Cortex of kidney (tissue), 1 donor: ENCODE measurements at places on chromosomes 6 and 20.

GRCh38 chr6:168799067-168799466 is 358.1 kb downstream of the SMOC2 start:
- DNase-seq, result no peak

DNA sequence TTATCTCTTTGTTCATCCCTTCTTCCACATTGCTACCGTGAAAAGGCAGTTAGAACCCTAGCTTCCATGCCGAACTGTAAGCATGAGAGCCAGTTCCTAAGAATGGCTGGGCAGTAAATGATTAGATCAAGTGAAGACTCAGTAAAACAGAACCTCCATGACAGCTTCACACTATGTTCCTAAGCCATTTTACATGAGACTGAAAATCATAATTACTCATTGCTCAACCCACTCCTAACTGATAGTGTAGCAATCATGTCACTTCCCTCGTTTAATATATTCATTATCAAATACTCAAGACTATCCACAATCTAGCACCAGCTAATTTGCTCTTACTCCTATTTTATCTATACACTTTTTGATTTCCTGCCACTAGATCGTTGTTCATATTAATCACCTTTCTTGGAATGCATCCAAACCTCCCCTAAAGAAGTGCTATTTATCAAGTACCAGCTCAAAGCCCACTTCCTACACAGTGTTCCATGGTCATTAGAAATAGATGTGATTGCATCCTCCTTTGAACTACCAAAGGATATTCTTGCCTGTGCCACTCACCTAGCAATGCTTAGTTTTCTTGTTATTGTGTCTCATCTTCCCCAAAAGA is 6.0 kb downstream of the TMEM30A start:
- DNase-seq, result no peak

DNA sequence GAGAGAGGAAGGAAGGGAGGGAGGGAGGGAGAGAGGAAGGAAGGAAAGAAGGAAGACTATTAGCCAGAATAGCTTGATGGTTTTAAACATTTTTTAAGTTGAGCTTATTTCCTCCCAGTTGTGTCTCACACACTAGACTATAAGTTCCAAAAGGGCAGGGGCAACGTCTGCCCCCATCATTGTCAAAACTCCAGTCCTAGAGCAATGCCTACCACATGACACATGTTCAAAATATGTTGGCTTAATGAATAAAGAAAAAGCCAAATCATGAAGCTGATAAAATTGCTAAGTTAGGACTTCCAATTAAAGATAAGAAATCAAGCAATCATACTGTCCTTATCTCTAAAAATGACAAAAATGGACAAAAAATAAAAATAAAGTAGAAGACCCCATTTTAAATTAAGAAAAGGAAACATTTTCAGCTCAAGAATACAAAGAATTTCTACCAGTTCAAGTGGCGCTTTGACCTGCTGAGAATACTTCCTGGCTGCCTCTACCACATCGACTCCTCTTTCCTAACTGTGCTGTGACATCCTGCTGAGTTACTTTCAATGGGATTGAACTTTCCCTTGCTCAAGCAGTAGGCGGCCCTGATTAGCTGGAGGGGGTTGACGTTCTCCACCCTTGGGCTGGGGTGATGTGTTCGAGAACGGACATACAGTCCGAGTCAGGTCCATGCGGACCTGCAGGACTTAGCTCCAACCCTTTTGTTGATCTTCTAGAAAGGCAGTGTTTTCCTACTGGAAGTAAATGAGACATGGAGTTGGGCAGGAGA is 283.9 kb upstream of the FOXQ1 start:
- no peak for DNase-seq

DNA sequence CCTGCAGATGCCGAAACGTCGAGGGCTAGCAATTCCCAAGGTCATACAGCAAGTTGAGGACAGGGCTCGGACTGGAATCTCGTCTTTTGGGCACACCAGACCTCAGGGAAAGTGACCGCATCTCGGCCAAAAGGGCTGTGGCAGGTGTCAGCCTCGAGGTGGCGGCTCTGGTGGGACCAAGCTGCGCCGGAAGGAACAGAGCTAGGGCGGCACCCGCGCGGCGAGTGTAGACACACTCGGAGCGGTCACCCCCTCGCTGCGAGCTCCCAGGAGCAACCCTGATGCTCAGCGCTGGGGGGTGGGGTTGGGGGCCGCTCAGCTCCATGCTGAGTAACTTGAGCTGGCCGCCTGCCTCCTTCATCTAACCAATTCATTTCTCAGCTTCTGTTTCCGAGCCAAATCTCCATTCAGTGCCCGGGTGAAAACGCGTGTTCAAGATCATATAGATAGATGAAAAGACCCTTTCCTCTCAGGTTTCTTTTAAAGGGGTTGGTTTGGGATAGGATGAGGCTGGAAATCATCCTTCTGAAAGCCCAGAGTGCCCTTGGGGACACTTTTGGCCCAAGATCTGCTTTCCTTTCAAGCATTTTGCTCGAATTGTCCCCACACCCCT is 2.2 kb upstream of the TUBB2B start:
- no peak for DNase-seq

DNA sequence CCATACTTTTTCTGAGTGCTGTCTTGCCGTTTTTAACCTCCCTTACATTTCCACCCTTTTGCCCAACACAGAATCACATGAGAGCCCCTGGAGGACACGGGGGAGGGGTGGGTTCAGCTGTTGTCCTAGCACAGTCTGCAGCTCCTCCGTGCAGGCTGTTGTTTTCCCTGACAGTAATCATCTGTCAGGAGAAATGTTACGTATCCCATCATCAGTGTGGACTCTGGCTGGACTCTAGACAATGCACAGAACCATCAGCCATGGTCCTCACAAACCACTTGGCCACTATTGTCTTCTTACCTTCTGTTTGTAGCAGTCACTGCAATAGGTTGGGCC is 92.1 kb downstream of the RIN2 start:
- no peak for DNase-seq

DNA sequence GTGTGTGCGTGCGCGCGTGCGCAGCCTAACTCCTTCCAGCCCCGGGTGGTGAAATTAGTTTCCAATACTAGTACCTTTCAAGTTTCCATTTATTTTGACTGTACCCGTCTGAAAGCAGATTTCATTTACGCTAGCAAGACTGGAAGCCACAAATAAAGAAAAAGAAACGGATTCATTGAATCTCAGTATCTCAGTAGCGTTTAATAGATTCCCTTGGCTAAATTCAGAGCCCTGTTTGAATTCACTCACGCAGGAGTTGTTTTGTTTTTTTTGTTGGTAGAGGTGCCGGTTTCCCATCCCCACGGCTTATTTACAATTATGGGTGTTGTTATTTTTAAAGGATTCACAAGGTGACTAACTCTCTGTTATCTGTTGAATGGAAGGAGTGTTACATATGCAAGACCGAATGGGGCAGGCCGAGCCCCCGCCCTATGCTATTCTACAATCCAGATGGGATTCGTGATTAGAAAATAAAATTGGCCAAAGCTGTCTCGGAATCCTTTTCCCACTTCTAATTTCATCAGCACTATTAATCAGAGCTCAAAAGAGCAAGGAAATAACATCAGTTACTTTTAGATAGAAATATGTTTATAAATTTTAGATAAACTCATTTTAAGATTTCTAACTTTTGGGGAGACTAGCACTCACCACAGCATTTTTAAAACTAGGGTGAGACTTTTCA is 2.3 kb upstream of the INSM1 start:
- no peak for DNase-seq

GRCh38 chr6:157548635-157549467 is 167.9 kb downstream of the ZDHHC14 start:
- DNase-seq, result no peak

GRCh38 chr20:38790200-38791053 is 15.1 kb upstream of the PPP1R16B start:
- no peak for DNase-seq

DNA sequence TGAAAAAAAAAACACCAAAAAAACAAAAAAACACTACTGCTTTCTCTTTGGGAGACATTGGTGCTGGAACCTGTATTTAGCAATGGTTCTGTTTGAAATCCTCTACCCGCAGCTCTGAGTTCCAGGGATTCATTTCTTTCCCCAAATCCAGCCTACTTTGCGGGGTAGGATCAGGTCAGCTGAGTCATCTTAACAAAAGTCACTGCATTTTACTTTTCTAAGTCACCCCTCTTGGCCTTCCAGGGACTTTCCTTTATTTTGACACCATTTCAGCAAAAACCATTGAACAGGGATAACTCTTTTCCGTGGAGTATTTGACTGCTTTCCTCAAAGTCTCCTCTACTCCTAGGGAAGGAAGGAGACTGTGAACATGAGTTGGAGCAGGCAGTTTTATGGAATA is 837.6 kb downstream of the MAFB start:
- no peak for DNase-seq

DNA sequence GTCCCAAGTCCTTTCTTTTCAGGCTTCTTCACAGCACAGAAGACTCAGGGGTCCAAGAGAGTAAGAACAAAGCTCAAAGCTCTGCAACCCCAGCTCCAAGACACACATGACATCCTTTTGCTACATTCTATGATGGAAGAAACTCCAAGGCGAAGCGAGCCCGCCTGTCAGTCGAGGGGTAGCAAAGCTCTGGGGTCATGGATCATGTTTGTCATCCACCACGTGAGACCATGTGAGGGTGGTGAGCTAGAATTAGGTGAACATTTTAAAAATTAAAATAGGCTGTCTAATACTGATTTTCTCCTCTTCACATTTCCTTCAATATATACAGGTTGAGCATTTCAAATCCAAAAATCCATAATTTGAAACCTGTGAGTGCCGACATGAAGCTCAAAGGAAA is 189.6 kb downstream of the TTLL2 start:
- no peak for DNase-seq

DNA sequence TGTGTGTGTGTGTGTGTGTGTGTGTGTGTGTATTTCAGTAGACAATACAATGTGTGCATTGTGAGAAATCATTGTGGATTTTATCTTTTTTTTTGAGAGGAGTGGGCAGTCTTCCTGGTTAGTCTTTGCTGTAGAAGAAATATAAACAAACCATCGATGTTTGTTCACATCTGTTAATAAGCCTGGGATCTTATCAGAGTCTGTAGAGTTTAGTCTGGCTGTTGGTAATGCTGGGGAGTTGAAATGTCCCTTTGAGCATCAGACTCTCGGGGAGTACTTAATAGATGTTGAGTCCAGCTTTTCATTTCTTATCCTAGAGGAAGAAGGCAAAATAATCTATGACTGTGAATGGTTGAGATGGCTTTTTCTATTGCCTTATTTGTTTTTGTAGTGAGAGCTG is 96.6 kb upstream of the SUPT3H start:
- no peak for DNase-seq

- no peak for DNase-seq
Measured at GRCh38 chr6:156996265-156996664, 219.1 kb downstream of the ARID1B start.

DNA sequence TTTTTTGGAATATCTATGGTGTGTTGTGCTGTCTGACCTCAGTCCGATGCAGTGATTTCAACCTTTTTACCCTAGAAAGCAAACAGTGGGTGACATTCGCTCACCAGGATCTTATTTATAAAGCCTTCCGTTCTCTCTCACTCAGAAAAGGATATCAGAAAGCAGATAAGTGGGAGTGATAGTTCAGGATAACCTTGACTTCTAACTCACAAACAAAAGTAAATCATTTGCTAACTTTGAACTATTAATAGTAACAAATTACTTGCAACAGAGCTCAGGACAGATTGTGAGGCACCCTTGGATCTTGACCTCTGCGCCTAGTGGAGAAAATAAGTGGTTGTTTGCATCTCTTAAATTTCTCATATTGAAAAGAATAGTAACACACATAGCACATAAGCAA is 637.1 kb upstream of the CITED2 start:
- no peak for DNase-seq

DNA sequence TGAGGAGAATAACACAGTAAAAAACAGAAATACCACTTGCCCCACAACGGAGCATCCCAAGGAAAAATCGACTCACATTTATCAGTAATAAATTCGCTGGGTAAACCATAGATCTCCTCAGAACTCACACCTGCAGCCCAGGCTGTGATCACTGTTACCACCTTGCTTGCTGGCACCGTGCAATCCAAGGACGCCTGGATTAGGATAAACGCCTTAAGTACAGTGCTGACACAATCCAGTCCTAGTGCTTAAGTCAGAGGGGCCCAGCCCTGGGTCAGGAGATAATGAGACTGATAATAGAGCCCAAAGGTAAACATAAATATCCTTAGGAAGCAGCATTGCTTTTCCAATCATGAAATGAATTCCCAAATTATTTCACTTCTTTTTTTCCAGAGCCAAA is 62.5 kb downstream of the EPB41L2 start:
- DNase-seq, result no peak

- DNase-seq, result no peak
Measured at GRCh38 chr6:105803442-105803841, 282.7 kb upstream of the PRDM1 start.

DNA sequence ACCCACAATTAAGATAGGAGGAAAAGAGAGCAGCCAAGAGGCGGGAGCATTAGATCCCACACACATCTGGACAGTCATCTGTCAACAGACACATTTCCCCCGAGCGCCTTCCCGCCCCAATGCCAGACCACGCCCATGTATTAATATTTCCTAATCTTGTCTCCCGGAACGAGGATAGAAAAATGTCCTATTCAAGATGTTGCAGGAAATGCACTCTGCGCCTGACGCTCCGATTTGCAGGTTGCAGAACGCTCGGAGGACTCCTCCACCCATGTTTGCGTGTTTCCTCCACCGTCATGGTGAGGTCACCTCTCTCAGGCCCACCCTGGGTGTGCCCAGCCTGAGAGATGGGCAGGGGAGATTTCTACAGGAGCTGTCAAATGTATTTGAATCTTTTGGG is 215.2 kb downstream of the TAF4 start:
- no peak for DNase-seq

DNA sequence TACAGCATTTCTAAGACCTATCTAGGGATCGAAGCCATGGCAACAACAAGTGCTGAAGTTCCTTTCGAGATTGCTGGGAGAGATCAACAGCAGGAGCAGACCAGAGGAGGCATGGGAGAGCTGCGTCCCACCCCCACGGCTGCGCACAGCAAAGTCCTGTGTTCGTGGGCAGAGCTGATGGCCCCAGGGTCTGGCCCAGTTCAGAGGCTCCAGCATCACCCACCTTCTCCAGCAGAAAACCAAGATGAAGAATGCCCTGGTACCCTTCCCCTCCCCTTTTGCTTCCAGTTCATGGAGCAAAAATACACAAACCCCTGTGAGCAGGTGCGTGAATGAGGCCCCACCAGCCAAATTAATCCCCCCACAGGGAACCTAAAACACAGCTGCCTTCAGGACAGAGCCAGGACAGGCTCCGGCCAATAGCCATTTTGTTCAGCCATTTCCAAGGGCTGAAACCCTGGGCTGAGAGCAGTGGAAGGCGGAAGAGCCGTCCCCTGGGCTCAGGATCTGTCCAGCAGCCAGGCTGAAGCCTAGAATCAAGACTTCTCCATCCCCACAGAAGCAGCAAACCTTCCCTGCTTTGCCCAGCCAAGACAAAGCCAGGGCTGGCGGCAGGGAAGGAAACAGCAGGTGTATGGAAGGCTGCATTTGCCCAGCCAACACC is 102.8 kb downstream of the PREX1 start:
- no peak for DNase-seq
